Adipose tissue (tissue), 3 donors: ENCODE measurements at places on chromosomes 1 and 21. TPM values are rescaled to one million over a fixed set of nuclear protein-coding genes. Genes with fewer than 3 reads are reported as not detected.

WNT3A gene
- polyA plus RNA-seq = not detected

S100A16 gene
- 160 TPM for polyA plus RNA-seq

S100A9 gene
- 2,681 TPM for polyA plus RNA-seq

PPP1R15B gene
- 14.3 TPM for polyA plus RNA-seq

ZNF648 gene
- polyA plus RNA-seq = not detected

PPIAL4G gene
- not detected for polyA plus RNA-seq
